ENCODE measurements at places on chromosomes 2 and 18. TPM values are rescaled to one million over a fixed set of nuclear protein-coding genes. Genes with fewer than 3 reads are reported as not detected.

GRCh38 chr2:111066062-111066593 is 54.6 kb upstream of the BCL2L11 start:
- H3K36me3 ChIP-seq = no peaks in the 10 kb centered on the region
- no peak for DNase-seq
- no peak overlapping the region for H3K27ac ChIP-seq
- H3K27me3 ChIP-seq = no peaks in the 10 kb centered on the region

MBOAT2 gene
- total RNA-seq = 56.2 TPM

ITGB6 gene
- total RNA-seq = not detected

DNA sequence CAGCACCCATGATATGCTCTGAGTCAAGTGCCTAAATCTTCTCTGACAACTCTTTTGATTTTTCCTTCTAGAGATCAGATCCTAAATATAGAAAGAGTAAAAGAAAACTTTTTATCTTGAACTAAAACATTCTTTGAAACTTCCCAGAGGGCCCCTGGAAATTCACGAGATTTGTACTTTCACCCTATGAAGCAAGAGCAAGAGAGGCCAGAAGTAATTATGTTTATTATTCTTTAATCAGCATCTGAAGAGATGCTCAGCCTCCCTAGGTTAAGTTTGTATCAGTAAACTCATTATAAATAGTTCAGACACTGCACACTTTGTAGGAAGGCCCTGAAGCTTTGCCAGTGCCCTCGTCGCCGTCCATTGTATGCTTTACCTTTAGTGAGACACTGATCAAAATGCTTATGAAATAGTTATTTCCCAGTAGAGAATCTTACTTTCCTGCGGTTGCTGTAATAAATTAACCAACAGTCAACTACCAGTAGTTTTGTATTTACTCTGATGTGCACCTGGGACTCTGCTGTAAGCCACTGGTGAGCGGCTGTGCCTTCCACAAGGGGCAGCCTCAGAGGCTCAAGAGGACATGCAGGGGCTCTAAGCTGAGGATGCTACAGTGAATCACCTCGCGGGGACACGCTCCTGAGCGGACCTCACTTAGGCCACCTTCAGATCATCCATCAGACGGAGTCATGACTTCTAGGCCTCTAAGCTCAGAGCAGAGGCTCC is 71.9 kb downstream of the BIN1 start:
- H3K4me1 ChIP-seq = no peaks in the 10 kb centered on the region
- no peaks in the 10 kb centered on the region for H3K36me3 ChIP-seq
- no peak overlapping the region for H3K4me3 ChIP-seq
- no peaks in the 10 kb centered on the region for H3K27me3 ChIP-seq

GRCh38 chr2:188734691-188735090 is 239.5 kb upstream of the COL3A1 start:
- no peak for DNase-seq
- no peaks in the 10 kb centered on the region for H3K27me3 ChIP-seq
- no peak overlapping the region for H3K27ac ChIP-seq
- no peaks in the 10 kb centered on the region for H3K36me3 ChIP-seq
- no peak overlapping the region for H3K4me3 ChIP-seq

DNA sequence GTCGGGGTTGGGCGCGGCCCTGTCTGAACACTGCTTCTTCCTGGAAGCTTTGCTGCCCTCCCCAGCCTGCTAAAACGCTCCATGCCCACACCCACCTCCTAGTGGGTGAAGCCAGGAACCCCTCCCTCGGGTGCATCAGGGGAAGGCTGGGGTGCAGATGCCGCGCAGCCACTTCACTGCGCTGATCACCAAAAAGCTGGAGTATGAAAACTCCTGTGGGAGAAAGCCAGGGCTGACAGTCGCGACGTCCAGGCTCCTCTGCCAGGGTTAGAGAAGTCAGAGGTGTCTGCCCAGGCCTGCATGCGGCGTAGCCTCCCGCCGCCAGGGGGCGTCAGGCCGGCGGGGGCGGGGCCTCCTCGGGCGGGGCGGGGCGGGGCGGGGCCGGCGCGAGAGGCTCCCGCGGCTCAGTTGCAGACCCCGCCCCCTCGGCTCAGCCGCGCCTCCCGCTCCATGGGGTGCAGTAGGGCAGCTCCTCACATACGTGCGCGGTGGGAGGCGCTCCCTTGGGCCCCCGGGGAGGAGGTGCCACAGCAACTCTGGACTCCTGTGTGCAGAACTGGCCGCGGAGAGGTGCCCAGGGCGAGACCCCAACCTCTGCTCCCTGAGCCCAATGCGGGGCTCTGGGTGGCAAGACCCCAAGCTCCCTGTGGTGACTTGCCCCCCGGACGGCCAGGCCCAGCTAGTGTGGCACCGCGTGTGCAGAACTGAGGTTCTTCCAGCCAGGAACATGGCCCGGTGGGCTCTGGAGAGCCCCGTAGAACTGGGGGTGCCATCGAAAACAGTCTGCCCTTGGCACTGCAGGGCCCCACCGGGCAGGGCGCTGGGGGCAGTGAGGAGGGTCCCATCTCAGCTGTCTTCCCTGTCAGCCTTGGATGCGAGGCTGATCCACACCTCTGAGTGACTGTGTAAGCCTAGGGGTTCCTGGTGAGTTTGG is 1.8 kb upstream of the RNPEPL1 start:
- H3K4me3 ChIP-seq = peak overlapping the region; percentile 77
- peaks cover 44% of the 10 kb centered on the region for H3K4me1 ChIP-seq
- no peaks in the 10 kb centered on the region for H3K27me3 ChIP-seq
- DNase-seq = peak; percentile 88
- H3K27ac ChIP-seq = peak overlapping the region; percentile 97

- no peaks in the 10 kb centered on the region for H3K36me3 ChIP-seq
- no peaks in the 10 kb centered on the region for H3K27me3 ChIP-seq
- H3K4me3 ChIP-seq = no peak overlapping the region
- H3K27ac ChIP-seq = no peak overlapping the region
- DNase-seq = no peak
These were observed 55.7 kb upstream of the PDE1A start for GRCh38 chr2:182482511-182482910.

GRCh38 chr18:44589693-44590355 is 90.9 kb upstream of the SETBP1 start:
- no peak for DNase-seq
- H3K27me3 ChIP-seq = no peaks in the 10 kb centered on the region
- no peaks in the 10 kb centered on the region for H3K4me1 ChIP-seq
- no peak overlapping the region for H3K27ac ChIP-seq
- H3K4me3 ChIP-seq = no peak overlapping the region

CNDP1 gene
- total RNA-seq = 1.0 TPM
